ENCODE measurements at places on chromosomes 3 and 15.
A peak's percentile ranks its signal among the peaks of the same experiment; 100 is the strongest.

DNA sequence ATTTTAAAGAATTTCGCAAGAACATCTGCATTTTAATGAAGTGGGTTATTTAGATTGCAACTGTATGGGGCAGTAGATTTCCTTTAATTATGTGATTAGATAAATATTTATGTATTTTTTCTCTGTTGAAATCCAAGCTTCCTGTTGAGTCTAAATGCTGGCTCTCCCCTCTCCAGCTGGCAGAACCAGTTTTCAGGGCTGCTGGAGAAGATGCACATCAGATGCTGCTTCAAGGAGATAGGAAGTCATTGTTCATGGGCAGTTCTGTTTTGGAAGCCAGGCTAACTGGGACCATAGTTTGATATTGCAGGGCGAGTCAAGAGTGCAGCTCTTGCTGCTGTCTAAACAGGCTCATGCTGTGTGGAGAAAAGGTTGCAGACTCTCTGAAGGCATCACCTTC, 97.4 kb downstream of the SLC9A9 start:
- no peak for DNase-seq

GRCh38 chr3:54830658-54831057, 97.2 kb downstream of the LRTM1 start:
- no peak for DNase-seq

GRCh38 chr3:139975594-139976365, 40.8 kb downstream of the CLSTN2 start:
- DNase-seq = no peak

- no peak for DNase-seq
These were observed 15.5 kb downstream of the TATDN2 start for GRCh38 chr3:10263646-10264363.

DNA sequence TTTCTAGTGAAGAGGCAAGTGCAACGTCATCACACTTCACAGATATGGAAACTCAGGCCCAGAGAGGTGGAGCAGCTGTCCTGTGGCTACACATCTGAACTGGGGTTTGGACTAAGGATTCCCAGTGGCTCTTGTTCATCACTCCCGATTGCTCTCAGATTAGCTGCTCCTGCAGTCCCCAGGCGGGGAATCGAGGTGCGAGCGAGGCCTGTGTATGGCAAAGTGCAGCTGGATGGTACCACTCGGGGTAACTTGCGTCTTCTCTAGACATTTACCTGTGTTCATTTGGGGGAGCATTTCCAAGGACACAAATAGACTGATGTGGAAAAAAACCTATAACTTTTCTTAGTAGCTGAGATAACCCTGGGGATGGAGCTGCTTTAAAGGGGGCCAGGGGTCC, 45.9 kb upstream of the TRPM1 start:
- no peak for DNase-seq

DNA sequence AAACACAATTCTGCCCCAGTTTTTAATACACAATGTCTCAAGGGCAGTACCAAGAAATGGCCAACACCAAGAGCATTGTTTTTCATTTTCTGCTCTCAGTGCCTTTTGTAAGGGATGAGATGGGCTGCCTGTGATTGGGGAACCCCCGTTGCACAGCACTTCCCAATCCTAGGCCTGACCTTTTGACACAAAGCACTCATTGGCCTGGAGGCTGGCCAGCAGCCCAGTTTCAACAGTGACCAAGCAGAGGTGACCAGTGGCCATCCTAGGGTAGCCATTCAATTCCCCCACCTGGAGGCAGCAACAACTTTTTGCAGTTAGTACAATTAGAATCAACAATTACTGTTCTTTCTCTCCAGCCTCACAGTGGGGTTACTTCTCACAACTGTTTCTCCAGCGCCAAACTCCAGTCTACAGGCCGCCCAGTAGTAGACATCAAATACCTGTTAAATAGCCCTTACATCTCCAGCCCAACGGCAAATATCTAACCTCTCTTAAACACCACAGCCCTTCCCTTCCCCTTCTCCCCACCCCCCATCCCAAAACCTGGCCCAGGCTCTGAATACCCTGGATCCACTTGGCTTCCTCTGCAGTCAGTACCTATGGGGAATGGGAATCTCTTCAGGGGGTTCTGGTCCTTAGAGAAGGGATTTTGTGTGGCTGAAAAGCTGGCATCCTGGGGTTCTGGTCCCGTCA, 8.9 kb upstream of the LRRC2 start:
- no peak for DNase-seq

DNA sequence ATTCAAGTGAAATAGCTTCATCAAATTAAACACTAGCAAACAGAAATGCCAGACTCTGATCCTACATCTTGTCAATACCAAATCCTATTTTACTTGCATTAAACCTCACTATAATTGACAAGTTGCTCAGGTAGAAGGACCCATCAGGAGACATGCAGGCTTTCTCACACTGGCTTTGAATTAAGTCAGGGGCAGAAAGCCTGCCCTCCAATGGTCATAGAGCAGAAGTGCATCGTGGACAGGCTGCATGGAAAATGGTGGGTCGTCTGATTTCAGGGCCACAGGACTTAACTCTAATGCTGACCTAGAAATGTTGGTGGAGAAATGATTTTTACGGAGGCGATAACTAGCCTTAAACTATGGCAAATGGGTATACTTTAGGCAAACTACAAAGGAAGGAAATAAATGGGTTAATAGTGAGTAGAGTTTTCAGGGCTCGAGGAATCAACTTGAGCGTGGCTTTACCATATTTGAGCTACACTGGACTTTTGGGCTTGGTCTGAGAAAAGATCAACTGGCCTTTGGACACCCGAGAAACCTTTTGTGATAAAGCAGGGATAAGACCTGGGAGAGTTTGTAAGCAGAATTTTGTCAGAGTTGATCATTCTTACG, 283.9 kb downstream of the GRM7 start:
- DNase-seq = no peak

DNA sequence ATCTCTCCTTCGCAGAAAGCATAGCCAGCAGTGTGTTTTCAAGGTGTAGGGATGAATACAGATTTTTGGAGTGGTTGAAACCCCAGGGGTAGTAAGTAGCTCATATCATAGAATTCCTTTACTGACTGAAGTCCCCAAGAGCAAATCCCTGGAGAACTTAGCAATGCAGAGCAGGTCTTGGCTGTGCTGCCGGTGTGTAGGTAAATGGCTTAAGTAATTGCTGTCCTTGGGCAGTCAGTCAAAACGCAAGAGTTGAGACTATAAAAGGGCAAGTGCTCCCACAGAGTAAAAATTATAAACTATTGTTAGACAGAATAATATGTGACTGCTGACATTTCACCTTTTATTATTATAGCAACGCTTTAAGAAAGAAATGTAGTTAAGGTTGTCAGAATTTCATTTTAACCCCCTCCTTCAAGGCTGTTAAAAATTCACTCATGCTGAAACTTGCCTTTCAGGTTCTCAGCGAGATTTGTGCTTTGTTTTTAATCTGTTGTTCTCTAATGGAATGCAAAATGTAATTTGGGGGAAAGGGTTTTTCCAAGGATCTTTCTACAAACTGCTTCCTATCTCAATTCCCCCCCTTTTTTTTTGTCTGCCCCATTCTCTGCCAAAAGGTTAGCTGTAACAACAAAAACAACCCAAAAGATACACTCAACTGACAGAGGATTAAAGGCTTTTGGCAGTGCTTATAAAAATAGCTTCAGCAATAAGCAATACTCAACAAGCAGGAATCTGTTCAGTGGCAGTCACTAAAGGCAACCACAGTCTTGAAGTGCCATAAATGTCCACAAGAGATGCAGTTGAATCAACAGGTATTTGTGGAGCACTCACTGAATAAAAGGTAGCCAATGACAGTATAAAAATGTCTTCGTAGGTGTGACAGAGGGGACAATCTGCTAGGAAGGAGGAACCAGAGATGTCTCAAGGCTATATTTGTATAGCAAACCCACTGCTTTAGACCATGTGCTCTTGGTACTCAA, 105.3 kb downstream of the THRB start:
- no peak for DNase-seq

DNA sequence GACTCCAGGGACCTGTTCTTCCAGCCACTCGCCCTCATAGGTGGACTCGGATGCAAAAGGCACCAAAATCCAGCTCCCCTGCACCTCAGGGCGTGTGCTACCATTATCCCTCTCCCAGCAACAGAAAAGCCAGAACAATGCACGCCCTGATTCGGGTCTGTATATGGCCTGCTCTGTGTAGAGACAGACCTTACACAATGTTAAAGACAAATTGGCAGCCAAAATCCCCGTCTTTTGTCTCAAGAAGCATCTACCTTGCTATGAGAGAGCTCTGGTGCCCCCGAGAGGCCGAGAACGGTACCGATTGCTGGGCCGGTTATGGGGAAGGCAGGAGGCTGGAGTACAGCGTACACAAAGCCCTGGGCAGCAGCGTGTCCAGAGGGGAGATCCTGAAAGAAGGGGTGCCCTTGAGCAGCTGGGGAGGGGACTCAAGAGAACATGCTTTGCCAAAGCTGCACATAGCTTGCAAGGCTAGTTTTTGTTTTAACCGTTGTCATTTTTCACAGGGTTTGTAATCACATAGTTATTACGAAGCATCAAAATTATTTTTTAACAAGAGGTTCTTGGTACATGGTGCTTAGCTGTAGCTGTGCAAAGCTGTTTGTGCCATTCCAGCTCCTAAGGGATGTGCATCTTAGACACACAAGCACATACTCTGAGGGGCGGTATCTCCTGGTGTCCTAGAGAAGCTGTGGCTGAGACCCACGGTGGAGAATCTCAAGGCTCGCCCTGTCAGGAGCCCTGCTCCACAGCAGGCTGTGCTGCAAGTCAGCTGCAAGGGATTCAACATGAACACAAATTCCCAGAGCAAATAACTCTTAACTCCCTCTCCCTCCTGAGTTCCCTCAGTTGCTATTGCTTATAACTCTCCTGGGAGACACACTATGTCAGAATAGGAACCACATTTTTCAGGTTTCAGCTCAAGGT, 461.5 kb upstream of the PPP2R3A start:
- DNase-seq = peak; percentile 24

Measured in HS-5 (cell line).